ENCODE measurements at places on chromosomes 12 and 14. TPM values are rescaled to one million over a fixed set of nuclear protein-coding genes. Genes with fewer than 3 reads are reported as not detected.
A peak's percentile ranks its signal among the peaks of the same experiment; 100 is the strongest.

DNA sequence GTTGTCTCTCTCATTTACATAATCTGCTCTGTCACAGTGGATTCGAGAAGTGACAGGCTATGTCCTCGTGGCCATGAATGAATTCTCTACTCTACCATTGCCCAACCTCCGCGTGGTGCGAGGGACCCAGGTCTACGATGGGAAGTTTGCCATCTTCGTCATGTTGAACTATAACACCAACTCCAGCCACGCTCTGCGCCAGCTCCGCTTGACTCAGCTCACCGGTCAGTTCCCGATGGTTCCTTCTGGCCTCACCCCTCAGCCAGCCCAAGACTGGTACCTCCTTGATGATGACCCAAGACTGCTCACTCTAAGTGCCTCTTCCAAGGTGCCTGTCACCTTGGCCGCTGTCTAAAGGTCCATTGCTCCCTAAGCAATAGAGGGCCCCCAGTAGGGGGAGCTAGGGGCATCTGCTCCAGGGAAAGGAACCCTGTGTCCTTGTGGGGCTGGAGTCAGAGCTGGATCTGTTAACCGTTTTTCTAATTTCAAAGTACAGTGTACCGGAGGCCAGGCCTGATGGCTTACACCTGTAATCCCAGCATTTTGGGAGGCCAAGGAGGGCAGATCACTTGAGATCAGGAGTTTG lies 5.1 kb downstream of the ERBB3 start:
- DNase-seq = no peak

DNA sequence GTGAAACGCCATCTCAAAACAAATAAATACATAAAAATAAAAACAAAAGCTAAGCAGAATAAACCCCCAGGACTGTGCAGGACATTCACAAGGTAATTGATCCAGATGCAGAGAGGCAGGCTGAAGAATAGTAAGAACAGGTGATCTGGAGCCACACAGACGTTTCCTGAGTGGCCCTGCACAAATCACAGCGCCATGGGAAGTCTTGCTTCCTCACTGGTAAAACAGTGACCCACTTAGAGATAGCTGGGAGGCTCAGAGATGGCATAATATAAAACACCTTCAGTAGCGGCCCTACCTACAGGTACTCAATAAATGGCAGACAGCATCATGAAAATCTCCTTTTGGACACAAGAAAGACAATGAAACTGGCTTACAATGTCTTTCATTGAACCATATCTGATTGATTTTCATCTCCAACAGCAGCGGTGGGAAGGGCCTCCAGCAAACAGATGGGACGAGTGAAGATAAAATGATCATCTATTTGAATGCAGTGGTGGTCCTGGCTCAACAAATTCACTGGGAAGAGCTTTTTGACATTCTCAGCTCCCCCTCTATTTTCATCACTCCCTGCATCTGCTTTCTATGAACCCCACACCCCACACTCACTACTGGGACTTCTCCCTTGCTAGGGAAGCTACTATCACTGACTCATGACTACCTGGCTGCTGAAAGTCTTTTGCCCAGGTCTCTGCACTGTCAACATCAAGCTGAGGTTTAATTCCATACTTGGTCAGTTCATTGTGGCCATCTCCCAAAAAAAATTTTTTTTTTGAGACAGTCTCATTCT lies 63.9 kb downstream of the FOXN3 start:
- DNase-seq = no peak

GRCh38 chr14:39628087-39628486 lies 195.9 kb upstream of the FBXO33 start:
- no peak for DNase-seq

- no peak for DNase-seq
Measured at GRCh38 chr14:74754157-74754556, 9.0 kb upstream of the YLPM1 start.

- no peak for DNase-seq
Measured at GRCh38 chr14:93941293-93941910, 14.3 kb downstream of the FAM181A start.

DNA sequence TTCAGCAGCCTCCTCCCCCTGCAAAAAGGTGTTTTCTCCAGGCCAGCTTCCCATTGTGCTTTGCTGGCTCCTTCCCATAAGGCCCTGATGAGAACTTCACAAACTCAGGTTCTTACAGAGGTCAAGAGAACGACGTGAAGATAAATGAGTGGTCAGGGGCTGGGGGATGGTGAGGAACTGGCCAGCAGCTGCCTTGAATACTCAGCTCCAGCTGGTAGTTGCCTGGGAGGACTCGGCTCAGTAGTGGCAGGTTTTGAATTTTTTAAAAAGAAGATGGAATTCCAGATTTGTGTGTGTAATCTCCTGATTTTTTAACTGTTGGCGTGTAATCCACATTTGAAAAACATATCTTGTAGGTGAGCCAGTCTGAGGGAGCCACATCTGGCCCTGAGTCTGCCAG lies 5.9 kb downstream of the DDX55 start:
- no peak for DNase-seq

- no peak for DNase-seq
Measured at GRCh38 chr12:129615001-129615400, 288.8 kb downstream of the TMEM132D start.

- no peak for DNase-seq
Measured at GRCh38 chr14:22007784-22008412, 334.3 kb upstream of the OR4E1 start.

GRCh38 chr12:121218588-121219352 lies 8.8 kb downstream of the P2RX4 start:
- DNase-seq = no peak

DNA sequence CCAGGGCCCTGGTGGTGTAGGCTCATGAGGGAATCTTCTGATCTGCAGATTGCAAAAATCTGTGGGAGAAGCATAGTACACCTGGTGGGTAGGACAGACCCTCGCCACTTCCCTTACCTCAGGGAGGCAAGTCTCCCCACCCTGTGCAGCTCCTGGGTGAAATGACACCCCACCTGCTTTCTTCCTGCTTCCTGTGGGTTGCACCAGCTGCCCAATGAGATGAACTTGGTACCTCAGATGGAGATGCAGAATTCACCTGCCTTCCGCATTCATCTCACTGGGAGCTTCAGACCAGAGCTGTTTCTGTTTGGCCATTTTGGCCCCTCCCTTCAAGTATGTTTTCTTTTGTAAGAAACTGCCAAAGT lies 4.7 kb downstream of the CLEC2D start:
- no peak for DNase-seq

- no peak for DNase-seq
Measured at GRCh38 chr12:29204521-29204920, 55.4 kb downstream of the FAR2 start.

DNA sequence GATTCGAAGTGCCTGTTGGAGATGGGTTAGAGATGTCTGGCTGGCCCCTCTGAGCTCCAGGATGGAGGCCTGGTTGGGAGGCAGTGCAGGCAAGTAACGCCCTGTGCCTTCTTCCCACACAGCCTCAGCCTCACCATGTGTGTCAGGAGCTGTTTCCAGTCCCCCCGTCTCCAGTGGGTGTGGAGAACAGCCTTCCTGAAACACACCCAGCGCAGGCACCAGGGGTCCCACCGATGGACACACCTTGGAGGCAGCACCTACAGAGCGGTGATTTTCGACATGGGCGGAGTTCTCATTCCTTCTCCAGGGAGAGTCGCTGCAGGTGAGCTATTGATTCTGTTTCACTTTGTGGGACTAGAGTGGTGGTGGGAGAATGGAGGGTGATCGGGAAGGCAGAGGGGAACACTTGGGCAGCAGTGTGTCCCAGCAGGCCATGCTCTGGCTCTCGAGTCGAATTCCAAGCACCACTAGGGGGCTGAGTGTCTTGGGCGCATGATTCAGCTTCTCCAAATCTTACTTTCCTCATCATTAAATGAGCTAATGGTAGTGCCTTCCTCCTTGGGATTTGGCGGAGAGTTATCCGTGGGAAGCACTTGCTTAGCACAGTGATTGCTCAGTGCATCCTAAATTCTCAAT lies 6.8 kb downstream of the ACAD10 start:
- DNase-seq = no peak

DNA sequence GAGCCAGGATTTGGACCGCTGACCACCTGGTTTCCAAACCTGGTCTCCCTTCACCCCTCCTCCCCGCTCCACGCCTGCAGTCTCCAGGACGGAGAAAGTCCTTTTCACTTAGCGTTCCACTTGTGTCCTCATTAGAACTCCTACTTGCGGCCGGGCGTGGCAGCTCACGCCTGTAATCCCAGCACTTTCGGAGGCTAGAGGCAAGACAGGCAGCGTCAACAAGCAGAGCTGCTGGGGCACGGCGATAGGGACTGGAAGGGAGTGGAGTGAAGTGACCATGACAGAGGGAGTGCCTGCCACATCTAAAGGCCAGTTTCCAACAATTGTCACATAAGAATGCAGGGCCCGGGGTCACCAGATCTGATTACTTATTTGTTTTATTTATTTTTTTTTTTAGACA lies 132.5 kb upstream of the NCOR2 start:
- no peak for DNase-seq

- DNase-seq = peak; percentile 81
Measured at GRCh38 chr14:50955373-50956043, 11.2 kb upstream of the PYGL start.

- no peak for DNase-seq
Measured at GRCh38 chr14:77217551-77217950, 36.0 kb downstream of the TMEM63C start.

DNA sequence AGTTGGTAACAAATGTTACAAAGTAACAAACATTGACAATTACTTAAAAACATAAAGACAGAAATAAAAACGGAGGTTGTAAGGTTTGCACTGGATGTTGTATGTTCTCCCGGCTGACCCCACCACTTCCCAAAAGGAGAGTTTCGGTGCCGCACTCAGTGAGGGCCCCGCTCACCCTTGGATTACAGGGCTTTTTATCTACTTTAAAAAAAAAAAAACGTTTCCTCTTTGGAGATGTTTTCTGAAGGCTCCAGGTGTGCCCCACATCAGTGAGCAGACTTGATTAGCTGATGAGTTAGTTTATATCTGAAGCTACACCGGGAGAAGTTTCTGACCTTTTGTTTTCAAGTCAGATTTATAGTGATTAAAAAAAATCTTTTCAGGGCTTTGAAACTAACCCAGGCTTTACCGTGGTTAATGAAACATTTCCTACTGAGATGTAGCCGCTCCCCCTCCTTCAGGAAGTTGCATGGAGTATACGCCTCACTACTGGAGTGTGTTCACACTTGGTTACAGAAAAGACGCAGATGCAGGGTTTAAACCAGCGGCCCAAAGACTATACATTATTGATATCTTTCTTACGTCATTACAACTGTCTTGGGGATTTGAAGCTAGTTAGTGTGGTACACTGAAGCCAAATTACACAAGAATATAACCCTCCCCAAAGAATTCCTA lies 38.0 kb upstream of the BCL7A start:
- no peak for DNase-seq

DNA sequence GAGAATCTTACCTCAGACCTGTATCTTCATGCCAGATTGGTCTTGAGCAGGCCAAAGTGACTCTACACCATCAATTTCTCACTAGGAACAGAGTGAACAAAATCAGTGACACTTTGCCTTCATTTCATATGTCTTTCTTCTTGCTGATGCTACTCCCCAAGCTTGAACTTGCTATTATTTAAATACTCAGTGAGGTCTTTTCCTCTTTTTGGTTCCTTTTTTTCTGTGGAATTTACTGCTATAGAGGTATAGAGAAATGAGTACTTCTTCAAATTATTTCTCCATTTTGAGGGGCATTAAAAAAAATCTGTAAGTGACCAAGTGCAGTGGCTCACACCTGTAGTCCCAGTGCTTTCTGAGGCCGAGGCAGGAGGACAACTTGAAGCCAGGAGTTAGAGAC lies at the start of gene GPR33:
Gene GPR33, minus strand, starts transcription at position 154 of the 400 bp plus-strand sequence. CDS start 4,074 bp downstream, outside the sequence.
- DNase-seq = no peak

DNA sequence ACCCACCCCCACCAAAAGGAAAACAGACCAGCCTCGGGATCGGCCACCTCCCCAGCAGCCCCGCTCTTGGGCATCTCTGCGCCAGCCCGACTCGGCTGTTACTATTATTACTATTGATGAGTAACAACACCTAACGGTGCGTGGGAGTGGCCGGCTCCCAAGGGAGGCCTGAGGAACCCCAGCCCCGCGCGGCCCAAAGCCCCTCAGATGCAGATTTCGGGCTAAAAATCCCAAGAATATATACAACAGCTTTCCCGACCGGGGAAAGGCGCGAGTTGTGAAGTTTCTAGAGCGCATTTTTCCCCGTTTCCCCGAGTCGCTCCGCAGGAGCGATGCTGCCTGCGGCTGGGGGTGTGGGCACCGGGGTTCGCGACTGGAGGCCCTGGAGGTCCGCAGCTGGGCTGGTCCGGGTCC lies 565 bp downstream of the NT5DC3 start:
- DNase-seq = no peak

DNA sequence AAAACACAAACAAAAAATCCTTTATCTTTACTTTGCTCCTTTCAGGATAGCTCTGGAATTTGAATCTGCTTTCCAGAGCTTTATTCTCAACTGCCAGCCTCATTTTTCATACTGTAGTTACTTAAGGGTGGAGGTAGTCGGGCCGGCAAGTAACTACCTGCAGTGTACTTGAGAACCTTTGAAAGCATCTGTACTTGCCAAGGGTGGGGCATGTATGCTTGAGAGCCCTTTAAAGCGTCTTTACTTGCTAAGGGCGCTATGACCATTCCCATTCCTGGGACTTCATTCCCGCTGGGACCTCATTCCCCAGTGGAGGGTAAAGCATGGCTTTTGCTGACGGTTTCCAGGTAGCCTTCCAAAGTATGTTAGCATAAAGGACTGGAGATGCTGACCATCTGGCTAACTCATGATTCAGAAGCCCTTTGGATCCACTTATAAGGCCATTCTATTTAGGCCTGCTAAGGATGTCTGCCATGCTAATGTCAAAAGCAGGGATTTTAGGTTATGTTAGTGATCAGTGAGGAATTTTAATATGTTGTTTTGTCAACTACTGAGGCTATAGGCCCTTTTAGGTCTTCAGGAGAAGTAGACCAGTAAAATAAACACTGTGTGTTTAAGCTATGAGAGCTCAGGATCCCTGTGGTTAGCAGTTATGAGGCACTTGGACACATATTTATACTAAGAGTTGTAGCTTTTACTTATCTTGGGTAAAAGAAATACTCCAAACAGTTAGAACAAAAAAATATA lies 74.9 kb downstream of the CRADD start:
- no peak for DNase-seq

GRCh38 chr12:123861392-123861791 lies 99.3 kb downstream of the DNAH10 start:
- peak; percentile 54 for DNase-seq

GRCh38 chr12:130982565-130983225 lies 29.0 kb downstream of the ADGRD1 start:
- peak; percentile 49 for DNase-seq

ZDHHC22 gene
- not detected for total RNA-seq

KRT82 gene
- total RNA-seq = not detected

NID2 gene
- total RNA-seq = 0.91 TPM

DCTN2 gene
- 257 TPM for total RNA-seq

STAT6 gene
- total RNA-seq = 139 TPM

C12orf50 gene
- total RNA-seq = not detected

KRT78 gene
- total RNA-seq = 172 TPM

LUM gene
- total RNA-seq = 56.4 TPM

ACOT4 gene
- total RNA-seq = 0.53 TPM

Measured in lower leg skin (tissue), 4 donors.